A673 (cell line): ENCODE measurements at places on chromosomes 7 and 10. TPM values are rescaled to one million over a fixed set of nuclear protein-coding genes. Genes with fewer than 3 reads are reported as not detected.

DNA sequence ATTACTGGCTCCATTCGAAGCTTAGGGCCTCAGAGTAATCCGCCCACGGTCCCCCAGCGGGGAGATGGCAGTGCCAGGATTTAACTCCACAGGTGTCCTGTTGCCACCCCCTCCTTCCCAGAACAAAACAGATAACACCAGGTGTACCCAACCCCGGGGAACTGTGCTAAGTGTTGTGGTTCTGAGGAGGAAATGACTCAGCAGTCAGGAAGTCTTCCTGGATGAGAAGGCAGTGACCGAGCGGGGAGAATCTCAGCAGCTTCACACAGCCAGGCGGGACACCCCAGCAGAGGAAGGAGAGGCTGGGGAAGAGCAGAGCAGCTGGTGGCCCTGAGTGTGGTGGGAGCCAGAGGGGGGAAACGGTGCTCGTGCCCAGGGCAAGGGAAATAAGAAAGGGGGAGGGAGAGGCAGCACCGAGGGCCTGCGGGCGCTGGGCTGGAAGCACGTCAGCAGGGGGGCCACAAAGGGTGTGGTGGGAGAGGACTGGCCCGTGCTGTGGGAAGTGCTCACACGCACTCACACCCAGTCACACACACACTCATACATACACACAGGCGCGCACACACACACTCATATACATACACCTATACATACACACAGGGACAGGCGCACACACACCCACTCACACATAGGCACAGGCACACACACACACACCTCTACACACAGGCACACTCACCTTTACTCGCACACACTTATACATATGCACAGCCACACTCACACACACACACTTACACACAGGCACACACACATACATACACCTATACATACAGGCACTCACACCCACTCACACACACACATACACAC is 59.8 kb upstream of the CHST15 start:
- DNase-seq: peak; percentile 91

DNA sequence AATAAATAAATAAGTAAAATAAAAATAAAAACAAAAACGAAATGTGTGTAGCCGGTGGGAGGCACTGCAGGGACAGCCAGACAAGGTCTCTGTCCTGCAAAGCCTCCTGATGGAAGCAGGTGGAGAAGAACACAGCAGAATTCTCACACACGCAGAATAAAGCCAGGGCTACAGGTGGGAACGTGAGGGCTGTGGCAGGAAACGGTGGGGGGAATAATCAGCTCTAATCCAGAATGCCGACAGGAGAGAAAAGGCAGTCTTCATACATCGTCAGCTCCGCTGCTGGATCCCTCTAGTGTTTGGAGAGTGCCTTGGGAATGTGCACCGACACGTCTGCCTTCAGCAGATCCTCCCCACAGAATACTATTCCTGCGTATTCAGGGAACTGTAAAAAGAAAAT is 6.8 kb upstream of the SNX8 start:
- no peak for DNase-seq

DNA sequence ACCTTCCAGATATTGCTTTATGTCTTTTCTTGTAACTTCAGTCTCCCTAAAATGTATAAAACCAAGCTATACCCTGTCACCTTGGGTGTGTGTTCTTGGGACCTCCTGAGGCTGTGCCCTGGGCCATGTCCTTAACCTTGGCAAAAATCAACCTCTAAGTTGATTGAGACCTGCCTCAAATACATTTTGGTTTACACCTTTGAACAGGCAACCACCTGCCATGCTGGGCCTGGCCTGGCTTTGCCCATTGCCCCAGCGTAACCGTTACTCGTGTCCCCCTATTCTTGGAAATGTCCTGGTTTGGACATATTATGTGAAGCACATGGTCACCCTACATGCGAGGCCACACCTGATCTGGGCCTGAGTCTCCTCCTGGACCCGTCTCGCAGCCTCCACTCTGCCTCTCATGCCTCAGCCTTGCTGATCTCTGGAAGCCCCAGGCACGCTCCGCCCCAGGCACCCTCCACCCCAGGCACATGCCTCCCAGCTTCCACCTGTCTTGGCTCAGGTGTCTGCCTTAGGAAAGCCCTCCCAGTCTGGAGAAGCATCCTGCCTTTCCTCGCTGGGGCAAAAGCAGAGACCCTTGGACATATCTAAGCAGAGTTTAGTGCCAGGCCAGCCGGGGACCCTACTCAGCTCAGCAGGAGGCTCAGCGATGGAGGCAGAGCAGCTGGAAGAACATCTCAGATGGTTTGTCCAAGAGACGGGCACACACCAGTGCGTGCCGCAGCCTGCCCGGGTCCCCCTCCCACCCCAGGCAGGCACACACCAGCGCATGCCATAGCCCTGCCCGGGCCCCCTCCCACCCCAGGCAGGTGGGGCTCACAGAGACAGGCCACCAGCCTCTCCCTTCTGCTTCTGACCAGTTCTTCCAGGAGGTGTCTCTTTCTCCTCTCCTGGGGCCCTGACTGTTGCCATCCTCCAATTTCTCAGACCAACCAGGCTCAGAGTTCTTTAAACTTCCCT is 4.0 kb upstream of the VIPR2 start:
- DNase-seq: no peak

DNA sequence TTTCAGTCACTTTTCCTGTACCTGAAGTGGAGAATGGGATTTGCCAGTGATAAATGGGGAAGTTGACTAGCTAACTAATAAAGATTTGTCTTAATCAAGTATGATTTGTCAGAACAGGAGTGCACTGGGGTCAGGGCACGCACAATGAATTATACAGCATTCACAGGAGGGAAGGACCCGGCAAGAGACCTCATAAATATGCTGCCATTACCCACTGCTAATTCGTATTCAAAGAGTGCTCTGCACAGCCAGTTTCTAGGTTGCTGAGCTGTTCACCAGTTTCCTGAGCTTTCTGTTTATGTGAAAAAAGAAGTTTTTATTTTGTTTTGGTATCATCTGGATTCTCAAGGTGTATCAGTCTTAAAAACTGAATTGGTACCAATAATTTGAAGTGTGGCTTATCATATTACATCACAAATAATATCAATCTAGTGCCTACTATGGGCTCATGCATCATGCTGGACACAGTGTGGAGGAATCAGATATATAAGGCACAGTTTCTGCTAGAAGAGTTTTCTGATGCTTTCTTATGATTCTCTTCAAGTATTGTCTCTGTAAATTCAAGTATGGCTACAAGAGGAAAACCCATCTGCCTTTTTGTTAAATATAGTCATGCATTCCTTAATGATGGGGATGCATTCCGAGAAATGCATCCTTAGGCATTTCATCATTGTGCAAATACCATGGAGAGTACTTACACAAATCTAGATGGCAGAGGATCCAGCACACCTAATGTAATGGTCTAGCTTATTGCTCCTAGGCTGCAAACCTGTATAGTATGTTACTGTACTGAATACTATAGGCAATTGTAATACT is 202.2 kb downstream of the VTI1A start:
- DNase-seq: no peak

The CPA4 gene
- total RNA-seq: 0.35 TPM in 1 of 2 replicates, not detected in the other
